ENCODE measurements at places on chromosomes 16 and 17. TPM values are rescaled to one million over a fixed set of nuclear protein-coding genes. Genes with fewer than 3 reads are reported as not detected.
A peak's percentile ranks its signal among the peaks of the same experiment; 100 is the strongest.

GRCh38 chr16:10871157-10871991 is 5.6 kb upstream of the CIITA start:
- H3K27me3 ChIP-seq = no peaks in the 10 kb centered on the region
- DNase-seq = no peak
- H3K36me3 ChIP-seq = no peaks in the 10 kb centered on the region
- H3K27ac ChIP-seq = no peak overlapping the region
- H3K4me3 ChIP-seq = no peak overlapping the region

The ARMC5 gene
- 11.3 TPM for total RNA-seq

- peaks cover 83% of the 10 kb centered on the region for H3K36me3 ChIP-seq
- H3K27ac ChIP-seq = no peak overlapping the region
- DNase-seq = no peak
- no peak overlapping the region for H3K4me3 ChIP-seq
Observed at GRCh38 chr17:4180791-4181190, 37.8 kb downstream of the CYB5D2 start.

DNA sequence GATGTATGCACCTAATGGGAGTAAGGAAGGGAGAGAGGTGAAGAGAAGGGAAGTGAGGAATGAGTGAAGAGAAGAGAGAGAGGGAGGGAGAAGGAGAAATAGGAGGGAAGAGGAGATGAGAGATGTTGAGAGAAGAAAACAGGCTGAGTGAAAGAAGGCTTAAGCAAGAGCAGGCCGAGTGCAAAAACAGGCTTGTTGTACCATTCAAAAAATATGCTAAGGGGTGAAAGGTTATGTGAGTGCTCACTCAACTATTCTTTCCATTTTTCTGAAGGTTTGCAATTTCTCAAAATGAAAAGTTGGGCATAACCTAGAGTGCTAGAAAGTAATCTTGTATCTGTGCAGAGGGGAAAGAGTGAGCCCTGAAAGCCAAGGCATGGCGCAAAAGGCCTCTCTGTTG is 22.9 kb downstream of the RPGRIP1L start:
- DNase-seq = no peak
- peaks cover 9% of the 10 kb centered on the region for H3K36me3 ChIP-seq
- H3K27me3 ChIP-seq = no peaks in the 10 kb centered on the region

GRCh38 chr17:42494673-42495072 is 36.0 kb downstream of the ATP6V0A1 start:
- no peak for DNase-seq
- no peaks in the 10 kb centered on the region for H3K4me1 ChIP-seq
- no peaks in the 10 kb centered on the region for H3K27me3 ChIP-seq
- H3K27ac ChIP-seq = no peak overlapping the region
- H3K36me3 ChIP-seq = no peaks in the 10 kb centered on the region

The FOXJ1 gene
- not detected for total RNA-seq

DNA sequence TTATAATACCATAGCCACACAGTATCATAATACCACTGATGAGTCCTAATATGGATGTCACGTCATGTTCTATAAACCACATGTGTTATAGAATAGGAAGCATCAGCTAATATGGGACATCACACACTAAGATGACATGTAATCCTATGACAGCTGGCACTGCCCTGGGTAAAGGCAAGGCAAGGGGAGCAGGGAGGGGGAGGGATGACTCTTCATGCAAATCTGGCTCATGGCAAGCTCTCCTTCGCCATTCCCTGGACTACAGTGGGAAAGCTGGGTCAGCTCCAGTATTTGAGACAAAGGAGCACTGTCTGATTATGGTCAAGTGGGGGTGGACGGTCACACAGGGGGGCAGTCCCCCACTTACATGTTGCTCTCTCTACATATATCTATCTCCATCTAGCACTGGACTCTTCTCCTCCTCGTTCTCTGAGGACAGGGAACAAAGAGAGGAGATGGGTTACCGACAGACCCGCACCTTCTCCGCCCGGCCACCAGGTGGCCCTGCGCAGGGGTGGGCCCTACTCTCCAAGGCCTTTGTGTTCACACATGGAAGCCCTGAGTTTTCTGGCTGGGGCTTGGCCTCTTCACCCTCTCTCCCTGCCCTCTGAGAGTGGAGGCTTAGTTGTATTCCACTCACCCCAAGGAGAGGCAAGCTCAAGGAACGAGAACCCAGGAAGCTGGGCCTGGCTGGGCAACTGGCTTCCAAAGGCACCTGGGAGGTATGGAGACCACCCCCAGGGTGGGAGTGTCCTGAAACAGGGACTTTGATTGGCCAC is 23.4 kb upstream of the MPO start:
- no peak for DNase-seq
- no peak overlapping the region for H3K27ac ChIP-seq
- no peak overlapping the region for H3K4me3 ChIP-seq
- H3K36me3 ChIP-seq = no peaks in the 10 kb centered on the region

DNA sequence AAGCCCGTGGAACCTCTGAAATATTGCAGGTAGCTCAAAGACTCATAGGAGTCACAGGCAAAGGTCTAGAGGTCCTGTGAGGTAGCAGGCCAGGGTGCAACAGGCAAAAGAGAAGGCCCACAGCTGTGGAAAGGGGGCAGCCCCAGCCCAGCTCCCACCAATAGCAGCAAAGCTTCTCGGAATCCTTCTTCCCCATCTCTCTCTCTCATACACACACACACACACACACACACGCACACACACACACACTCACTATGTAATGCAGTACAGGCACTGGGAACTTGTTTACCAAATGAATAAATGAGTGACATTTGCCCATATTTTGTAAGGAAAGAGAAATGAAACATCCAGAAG is 16.8 kb upstream of the SUPT4H1 start:
- H3K36me3 ChIP-seq = no peaks in the 10 kb centered on the region
- H3K4me1 ChIP-seq = peaks cover 7% of the 10 kb centered on the region
- no peak overlapping the region for H3K27ac ChIP-seq

The TP53TG3B gene
- not detected for total RNA-seq

DNA sequence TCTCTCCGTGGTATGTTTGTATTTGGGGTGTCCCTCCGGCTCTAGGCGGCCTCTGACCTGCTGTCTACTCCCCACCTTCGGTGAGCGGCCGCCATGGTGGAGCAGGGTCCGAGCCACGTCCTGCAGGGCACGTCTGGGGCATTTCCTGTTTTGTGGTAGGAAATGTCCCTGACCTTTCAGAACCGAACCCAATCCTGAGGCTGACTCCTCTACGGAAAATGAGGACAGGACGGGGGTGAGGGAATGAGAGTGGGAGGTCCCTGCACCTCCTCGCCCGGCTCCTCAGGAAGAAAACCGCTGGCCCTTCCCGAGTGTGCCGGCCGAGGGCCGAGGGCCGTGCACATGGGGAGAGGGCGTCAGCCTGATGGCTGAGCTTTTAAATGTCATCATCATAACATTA is 45.8 kb downstream of the WDR45B start:
- no peak overlapping the region for H3K4me3 ChIP-seq
- H3K27ac ChIP-seq = peak overlapping the region; percentile 9
- peaks cover 31% of the 10 kb centered on the region for H3K36me3 ChIP-seq
- no peak for DNase-seq

DNA sequence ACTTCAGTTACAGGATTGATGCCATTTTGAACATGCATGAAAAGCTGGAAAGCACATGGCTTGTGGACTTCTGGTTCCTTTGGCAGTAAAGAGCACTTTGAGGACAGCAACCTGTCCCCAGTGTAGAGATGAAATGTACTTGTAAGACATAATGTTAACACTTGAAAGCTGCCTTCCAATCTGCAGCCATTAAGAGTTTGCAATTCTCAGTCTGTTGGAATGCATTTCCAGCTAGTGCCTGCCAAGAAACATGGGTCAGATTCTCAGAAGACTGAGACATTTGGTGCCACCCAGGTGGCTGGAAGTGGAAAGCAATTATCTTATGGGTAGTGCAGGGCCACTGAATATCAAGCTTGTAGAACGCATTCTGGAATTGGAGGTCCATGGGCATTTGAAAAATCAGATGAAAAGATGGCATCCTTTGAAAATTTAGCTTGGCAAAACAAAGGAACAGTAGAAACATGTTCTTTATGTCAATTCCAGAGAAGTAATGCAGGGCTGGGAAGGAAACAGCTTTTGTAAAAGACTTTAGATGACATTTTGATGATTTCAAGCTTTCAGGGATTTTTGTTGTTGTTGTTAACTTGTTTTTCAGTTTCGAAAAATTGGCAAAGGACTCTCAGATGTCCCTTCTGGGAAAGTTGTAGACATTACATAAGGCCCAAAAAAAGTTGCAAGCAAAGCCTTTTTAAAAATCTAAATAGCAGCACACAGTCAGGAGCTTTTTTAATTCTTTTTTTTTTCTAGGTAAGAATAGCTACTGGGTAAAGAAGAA is 147.0 kb downstream of the ABCA8 start:
- H3K27ac ChIP-seq = peak overlapping the region; percentile 25
- no peaks in the 10 kb centered on the region for H3K27me3 ChIP-seq
- H3K4me1 ChIP-seq = no peaks in the 10 kb centered on the region
- no peak for DNase-seq

DNA sequence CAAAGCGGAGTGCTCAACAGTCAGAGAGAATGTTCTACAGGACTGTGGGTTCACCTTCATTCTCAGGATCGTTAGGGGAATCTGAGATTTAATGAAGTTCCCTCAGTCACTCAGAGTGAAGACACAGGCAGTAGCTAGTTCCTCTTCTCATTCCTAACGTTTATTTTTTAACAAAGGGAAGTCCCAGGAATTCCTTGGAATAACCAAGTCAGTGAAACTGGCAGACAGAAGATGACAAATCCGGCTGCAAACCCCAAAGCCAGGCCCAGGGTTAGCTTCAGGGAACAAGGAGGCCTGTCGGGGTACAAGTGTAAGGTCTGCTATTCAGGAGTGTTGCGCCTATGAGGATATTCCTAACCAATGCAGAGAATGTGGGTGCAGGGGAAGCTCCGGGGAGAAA is 42.0 kb downstream of the COTL1 start:
- no peak for DNase-seq
- no peaks in the 10 kb centered on the region for H3K27me3 ChIP-seq
- H3K27ac ChIP-seq = no peak overlapping the region
- no peaks in the 10 kb centered on the region for H3K4me1 ChIP-seq
- no peak overlapping the region for H3K4me3 ChIP-seq

The TMIGD1 gene
- total RNA-seq = not detected

GRCh38 chr16:80121522-80121909 is 419.3 kb upstream of the DYNLRB2 start:
- peaks cover 50% of the 10 kb centered on the region for H3K4me1 ChIP-seq
- H3K27ac ChIP-seq = no peak overlapping the region
- no peaks in the 10 kb centered on the region for H3K36me3 ChIP-seq
- no peak overlapping the region for H3K4me3 ChIP-seq
- H3K27me3 ChIP-seq = no peaks in the 10 kb centered on the region

The CACNG3 gene
- total RNA-seq = not detected

GRCh38 chr17:79031996-79032875 is 8.3 kb downstream of the C1QTNF1 start:
- H3K4me1 ChIP-seq = peaks cover 46% of the 10 kb centered on the region
- no peak overlapping the region for H3K27ac ChIP-seq
- no peaks in the 10 kb centered on the region for H3K36me3 ChIP-seq
- H3K4me3 ChIP-seq = no peak overlapping the region

- no peaks in the 10 kb centered on the region for H3K27me3 ChIP-seq
- peaks cover 38% of the 10 kb centered on the region for H3K4me1 ChIP-seq
- no peak overlapping the region for H3K4me3 ChIP-seq
- no peak for DNase-seq
Observed at GRCh38 chr16:15491411-15491810, 57.0 kb downstream of the BMERB1 start.

GRCh38 chr16:20181416-20181815 is 107.7 kb upstream of the GPR139 start:
- H3K36me3 ChIP-seq = no peaks in the 10 kb centered on the region
- H3K27ac ChIP-seq = no peak overlapping the region
- H3K4me3 ChIP-seq = no peak overlapping the region
- no peaks in the 10 kb centered on the region for H3K4me1 ChIP-seq
- DNase-seq = no peak
- no peaks in the 10 kb centered on the region for H3K27me3 ChIP-seq

- no peaks in the 10 kb centered on the region for H3K36me3 ChIP-seq
- H3K4me1 ChIP-seq = peaks cover 14% of the 10 kb centered on the region
- H3K4me3 ChIP-seq = no peak overlapping the region
- no peaks in the 10 kb centered on the region for H3K27me3 ChIP-seq
- no peak overlapping the region for H3K27ac ChIP-seq
Observed at GRCh38 chr17:50797135-50797810, 30.0 kb upstream of the ANKRD40CL start.

DNA sequence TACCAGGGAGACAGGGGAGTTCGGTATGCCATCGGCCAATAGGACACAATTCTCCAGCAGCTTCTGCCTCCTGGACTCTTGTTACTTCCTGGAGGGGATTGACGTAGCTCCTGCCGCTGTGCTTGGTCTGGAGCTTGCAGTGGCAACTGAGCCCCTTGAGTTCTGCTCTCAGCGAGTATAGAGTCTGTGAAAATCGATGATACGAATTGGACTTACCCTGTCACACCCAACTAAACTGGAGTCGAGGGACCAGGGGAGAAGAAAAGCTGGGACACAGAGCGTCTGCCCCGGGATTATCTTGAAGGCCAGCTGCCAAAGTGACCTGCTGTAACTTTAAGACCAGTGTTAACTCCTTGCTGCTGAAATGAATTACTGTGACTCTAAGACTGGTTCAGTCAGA is 22.2 kb downstream of the SEC14L1 start:
- H3K27me3 ChIP-seq = no peaks in the 10 kb centered on the region
- DNase-seq = no peak
- H3K4me1 ChIP-seq = peaks cover 34% of the 10 kb centered on the region
- H3K27ac ChIP-seq = no peak overlapping the region
- no peaks in the 10 kb centered on the region for H3K36me3 ChIP-seq
- no peak overlapping the region for H3K4me3 ChIP-seq

DNA sequence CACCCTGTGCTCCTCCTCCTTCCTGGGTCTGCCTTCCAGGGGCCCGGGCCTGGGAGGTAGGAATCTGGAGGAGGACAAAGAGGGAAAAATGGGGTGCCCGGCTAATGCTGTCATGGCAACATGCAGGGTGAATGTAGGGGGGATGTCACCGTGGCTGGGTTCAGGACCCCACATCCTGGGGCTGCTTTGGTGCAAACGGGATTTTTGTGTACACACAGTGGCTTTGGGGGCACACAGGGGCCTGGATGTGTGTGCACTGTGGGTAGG is 37.0 kb upstream of the CDC42EP4 start:
- H3K4me3 ChIP-seq = no peak overlapping the region
- DNase-seq = no peak
- H3K4me1 ChIP-seq = peaks cover 30% of the 10 kb centered on the region

DNA sequence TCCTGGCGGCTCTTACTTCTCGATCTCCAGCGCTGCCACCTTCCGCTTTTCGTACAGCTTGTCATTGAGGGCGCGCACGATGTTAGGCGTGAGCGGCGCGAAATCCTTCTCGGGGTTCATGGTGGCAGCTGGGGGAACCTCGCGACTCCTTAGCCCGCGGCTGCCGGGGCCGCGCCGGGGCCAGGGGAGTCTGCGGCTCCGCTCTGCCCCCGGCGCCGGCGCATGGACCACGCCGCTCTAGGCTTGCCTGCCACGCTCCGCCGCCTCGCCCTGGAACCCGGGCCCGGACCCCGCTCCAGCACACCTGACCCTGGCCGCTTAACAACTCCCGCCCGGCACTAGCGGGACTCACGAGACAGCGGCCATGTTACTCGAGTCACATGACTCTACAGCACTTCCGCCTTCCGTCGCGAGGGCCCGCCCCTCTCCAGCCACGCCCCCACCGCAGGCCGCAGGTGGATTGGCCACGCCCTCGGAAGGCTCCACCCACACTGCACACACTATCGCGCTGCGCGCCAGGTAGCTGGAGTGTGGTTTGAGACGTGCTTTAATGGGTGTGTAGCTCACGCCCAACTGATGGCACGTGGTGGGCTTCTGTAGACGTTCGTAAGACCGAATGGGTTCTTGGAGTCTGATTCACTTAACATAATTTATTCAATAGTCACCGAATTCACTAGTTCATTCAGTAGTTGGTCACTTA is at the start of gene VAC14:
Gene VAC14, minus strand, starts transcription at position 378 of the 700 bp plus-strand sequence. Its CDS starts 258 bp downstream, at position 120.
- H3K4me1 ChIP-seq = peaks cover 25% of the 10 kb centered on the region
- H3K4me3 ChIP-seq = peak within 1 kb of the TSS; percentile 56
- peak within 1 kb of the TSS; percentile 55 for H3K27ac ChIP-seq
- no peaks in the 10 kb centered on the region for H3K36me3 ChIP-seq
- peak; percentile 92 for DNase-seq
- H3K27me3 ChIP-seq = no peaks in the 10 kb centered on the region

All from vagina (tissue), 2 donors.